Testis (tissue), 5 donors: ENCODE measurements at places on chromosomes 13 and 19.

GRCh38 chr13:22017226-22017625 is 346.4 kb downstream of the FGF9 start:
- no peak for DNase-seq

- no peak for DNase-seq
These were observed 66.7 kb downstream of the FAM216B start for GRCh38 chr13:42847891-42848663.

DNA sequence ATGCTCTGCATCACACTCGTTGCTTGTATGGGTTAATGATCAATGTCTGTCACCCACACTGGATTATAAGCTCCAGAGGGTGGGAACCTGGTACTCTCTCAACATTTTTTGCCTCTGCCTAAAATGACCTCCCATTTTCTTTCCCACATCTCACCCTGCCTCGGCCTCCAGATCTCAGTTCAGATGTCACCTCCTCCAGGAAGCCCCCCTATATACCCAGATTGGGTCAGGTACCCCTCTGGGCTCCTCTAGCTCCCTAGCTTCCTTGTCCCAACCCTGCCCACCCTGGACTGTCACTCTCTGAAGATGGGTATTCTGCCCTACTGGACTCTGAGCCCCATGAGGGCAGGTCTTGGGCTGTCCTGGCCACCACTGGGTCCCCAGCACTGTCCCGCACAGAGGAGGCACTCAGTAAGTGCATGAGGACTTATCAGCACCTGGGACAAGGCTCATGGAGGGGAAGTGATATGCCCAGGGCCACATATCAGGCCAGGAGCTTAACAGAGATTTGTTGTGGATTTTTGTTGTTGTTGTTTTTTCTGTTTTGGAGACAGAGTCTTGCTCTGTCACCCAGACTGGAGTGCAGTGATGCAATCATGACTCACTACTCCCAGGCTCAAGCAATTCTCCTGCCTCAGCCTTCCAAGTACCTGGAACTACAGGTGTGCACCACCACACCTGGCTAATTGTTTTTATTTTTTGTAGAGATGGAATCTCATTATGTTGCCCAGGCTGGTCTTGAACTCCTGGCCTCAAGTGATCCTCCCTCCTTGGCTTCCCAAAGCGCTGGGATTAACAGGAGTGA is 23.8 kb downstream of the PRKD2 start:
- DNase-seq = no peak

DNA sequence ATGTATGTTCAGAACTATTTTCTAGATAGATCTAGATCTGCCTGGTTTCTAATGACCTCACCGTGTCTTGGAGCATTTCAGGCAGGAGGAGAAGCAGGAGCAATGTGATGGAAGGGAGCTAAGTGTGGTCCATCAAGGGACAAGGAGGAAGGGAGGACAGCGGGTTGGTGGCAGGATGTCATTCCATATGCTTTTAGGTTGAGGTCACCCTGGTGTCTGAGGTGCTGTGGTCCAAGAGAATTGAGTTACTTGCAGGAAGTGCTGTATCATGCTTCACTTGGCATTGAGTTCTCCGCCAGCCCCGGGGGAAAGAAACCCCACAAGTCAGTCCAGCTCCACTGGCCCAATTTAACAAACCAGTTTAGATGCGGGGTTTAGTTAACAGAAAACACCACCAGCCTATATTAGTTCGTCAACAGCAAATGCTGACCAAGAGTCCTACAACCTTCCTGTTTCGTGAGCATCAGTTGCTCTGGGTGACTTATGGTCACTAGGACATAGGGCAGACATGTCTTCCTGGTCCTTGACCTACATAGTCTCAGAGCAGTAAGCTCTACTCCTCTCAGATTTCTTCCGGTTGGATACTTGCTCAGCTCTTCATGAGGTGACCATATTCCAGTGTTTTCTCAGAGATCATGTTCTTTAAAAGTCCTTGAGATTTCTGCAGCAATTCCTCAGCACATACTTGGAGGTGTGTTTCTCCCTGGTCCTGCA is 79.4 kb downstream of the MBNL2 start:
- no peak for DNase-seq

DNA sequence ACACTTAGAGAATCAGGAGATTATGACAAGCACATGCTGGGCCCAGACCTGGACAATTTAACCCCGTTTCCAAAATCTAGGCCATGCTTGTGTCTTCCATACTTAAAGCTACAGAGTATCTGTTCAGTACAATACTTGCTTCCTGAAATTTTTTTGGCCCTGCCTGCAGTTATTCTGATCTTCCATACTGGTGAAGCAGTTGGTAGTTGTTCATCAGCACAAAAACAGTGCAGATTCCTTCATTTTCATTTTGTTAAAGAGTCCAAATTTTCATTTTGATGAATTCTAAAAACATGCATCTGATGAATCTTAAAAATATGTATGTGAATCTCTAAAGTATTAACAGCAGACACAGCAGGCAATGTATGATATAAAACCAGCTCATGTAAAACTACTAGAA is 49.2 kb downstream of the POLR1D start:
- no peak for DNase-seq

DNA sequence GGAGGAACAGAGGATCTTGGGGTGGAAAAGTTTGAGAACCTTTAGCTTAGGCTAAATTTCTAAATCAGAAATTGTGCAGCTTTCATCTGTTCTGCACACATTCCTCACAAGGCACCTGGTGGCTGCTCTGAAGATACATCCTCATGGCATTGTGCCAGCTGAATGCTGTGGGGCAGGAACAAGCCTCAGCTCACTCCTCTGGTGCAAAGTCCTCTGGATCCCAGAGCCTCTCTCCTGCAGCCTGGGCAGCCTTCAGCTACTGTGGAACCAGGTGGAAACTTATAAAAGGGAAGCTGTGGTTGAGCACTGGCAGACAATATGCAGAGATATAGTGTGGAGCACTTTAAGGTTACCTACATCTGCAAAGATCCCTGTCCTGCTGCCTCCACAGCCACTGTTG is 72.3 kb downstream of the KCTD12 start:
- DNase-seq = no peak

DNA sequence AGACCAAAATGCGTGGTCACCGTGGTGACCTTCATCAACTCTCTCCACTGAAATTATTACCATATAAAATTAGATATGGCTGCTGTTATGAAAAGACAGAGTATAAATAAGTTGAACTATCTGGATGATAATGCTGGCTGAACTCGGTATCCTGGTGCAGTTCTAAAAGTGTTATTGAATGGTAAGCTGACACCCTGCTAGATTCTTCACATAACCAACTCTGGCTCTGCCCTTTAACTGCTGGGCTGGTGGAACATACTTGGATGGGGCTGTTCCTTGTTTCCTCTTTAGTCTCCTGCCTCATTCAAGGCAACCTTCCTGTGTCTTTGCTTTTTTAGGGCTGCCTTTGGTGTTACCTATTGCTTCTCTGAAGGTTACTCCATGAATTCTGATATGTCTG is 106.9 kb downstream of the FGF9 start:
- DNase-seq = no peak

GRCh38 chr13:94181461-94182107 is 297.9 kb downstream of the DCT start:
- no peak for DNase-seq

GRCh38 chr19:11710313-11710712 is 28.4 kb downstream of the ZNF823 start:
- no peak for DNase-seq

DNA sequence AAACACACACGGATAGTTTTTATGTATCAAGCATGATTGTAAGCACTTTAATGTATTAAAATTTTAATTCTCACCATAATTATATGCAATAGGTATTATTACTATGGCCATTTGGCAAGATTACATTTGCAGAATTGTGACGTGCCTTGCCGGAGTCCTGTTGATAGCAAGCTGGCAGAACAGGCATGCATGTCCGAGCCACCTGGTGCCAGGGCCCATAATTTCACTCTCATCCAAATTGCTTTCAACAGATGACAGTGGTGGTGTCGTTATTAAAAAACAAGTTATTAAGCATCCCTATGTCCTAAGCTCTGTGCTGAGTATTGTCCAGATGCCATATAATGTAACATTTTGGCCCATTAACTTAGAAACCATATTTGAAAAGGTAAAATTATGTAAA is 374.3 kb downstream of the FOXO1 start:
- no peak for DNase-seq

DNA sequence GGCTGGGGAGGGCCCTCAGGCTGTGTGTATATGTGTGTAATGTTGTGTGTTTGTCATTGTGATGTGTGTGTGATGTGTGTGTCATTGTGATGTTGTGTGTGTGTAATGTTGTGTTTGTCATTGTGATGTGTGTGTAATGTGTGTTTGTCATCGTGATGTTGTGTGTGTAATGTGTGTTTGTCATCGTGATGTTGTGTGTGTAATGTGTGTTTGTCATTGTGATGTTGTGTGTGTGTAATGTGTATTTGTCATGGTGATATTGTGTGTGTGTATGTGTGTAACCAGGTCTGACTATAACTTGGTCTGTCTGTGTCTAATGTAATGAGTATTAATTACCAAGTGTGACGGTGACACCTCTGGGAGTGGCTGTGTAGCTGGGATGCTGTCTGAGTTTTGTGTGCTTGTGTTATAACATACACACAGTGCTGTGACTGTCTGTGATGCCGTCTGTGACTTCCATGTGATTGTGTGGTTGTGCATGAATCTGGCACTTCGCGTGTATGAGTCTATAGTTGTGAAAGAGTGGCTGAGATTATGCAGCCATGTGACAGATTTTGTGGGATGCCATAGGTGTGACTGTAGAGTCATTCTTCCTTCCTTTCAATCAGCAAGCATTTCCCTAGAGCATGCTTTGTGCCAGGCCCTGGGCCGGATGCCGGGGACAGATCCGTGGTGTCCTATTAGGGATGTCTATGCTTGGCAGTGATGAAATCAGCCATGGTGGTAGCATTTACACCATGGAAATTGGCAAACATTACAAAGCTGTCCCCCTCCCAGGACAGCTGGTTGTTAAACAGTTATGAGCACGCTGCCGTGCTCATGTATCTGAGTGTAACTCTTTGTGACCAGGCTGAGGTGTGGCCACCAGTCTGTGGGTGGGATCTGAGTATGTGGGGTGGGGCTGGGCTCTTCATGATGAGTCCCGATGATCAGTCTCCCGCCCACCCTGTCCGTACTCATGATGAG is 6.4 kb downstream of the TNFSF14 start:
- DNase-seq = no peak

DNA sequence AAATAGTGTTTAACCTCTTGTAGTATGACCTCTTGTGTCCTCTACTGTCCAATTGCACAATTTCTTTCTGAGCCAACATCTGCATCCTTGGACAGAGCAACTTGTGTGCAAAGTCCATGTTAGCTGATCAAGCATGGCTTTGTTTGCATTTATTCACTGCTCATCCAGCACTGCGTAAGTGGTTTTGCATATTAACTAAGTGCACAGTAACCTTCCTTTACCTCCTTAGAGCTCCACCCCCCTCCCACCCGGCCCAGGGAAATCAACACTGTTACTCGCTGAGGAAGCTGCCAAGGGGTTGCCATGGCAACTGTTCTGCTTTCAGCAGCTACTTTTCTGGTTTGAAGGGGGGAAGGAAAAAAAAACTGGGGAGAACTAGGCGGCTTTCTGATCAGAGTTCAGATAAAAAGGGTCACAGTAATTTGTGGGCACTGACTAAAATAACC is 153.5 kb upstream of the KLF12 start:
- DNase-seq = peak; percentile 77

DNA sequence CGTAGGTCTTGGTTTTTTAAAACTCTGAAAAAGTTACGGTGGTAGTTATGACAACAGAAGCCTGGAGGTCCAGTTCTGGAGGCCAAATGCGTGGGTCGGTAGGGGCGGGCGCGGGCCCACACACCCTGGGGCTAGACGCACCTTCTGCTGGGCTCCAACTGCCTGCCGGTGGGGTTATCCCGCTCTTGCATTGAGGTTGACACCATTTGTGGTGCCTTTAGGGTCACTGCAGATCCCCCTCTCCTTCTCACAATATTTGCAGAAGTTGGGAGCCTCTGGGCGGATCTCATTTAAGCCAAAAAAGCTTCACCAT is 81.6 kb downstream of the CHST8 start:
- no peak for DNase-seq

GRCh38 chr19:30362156-30362754 is 9.9 kb upstream of the ZNF536 start:
- no peak for DNase-seq
